ENCODE measurements at places on chromosomes 11 and 22.

GRCh38 chr11:61120099-61120705 is 17.9 kb downstream of the CD5 start:
- no peak for DNase-seq

DNA sequence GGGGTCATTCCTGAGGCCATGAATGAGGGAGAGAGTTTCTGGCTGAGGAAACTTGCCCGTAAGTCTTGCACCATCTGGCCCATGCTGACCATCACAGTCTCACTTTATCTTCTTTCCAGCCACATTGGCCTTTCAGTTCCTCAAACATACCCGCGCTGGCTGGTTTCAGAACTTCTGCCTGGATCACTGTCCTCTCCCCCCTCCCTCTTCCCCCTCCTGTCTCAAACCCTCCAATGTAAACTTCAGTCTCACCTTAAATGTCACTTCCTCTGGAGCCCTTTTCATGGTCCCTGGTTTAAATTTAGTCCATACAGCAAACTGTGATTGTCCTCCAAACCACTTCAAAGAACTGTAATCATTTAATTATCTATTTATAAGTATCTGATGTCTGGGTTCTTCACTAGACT is 3.7 kb upstream of the TMEM109 start:
- peak; percentile 26 for DNase-seq

GRCh38 chr11:1460396-1460985 is 26.1 kb downstream of the MOB2 start:
- DNase-seq = no peak

GRCh38 chr11:44781655-44782054 is 54.9 kb downstream of the TSPAN18 start:
- no peak for DNase-seq

- DNase-seq = no peak
Observed at GRCh38 chr11:78548911-78549590, 25.6 kb downstream of the NARS2 start.

DNA sequence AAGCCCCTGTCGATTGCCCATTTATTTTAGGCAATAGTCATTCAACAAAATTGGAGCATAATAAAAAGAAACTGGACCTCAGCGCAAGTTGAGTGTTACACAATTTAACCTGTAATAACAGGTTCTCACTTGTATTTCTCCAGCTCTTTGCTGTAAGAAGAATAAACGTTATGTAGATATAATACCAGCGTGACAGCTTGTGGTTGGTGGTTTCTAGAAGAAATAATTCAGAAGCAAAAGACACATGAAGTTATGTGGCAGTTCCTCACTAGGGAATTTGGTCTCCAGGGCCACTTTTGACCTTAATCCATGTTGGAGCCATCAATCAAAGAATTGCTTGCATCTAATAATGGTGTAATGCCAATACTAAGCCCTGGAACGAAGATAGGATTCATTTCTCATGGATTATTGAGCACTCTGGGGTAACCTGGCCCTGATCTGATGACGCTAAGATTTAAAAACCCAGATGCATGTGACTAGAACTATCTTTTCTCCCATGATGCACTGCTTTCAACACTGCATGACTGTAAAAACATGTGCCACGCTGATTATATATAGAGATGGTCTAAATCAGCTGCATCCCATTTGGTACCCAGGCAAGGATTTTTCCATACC is 129.7 kb upstream of the LDLRAD3 start:
- DNase-seq = no peak

- no peak for DNase-seq
Observed at GRCh38 chr22:35733791-35734516, 16.3 kb downstream of the APOL5 start.

- no peak for DNase-seq
Observed at GRCh38 chr11:108609682-108610081, 16.1 kb upstream of the EXPH5 start.

DNA sequence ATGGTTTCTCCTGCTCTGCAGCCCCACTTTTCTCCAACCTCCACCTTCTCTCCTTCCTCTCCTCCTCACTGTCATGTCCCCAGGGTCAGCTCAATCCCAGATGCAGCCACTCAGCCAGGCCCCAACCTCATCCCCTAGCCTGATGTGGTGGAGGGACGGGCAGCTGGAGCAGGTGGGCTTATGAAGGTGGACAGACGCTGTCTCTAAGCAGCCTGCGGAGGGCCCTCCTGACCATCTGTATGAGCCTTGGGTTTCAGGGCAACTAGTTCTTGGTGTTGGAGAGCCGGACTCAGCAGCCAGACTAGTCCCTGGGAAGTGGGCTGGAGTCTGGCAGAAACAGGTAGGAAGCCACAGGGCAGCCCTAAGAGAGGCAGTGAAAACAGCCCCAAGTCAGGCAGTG is 18.1 kb downstream of the CRYBB2 start:
- DNase-seq = no peak

GRCh38 chr11:108241330-108242037 is 18.6 kb downstream of the ATM start:
- no peak for DNase-seq

- DNase-seq = no peak
Observed at GRCh38 chr11:45094958-45095690, 51.3 kb upstream of the PRDM11 start.

DNA sequence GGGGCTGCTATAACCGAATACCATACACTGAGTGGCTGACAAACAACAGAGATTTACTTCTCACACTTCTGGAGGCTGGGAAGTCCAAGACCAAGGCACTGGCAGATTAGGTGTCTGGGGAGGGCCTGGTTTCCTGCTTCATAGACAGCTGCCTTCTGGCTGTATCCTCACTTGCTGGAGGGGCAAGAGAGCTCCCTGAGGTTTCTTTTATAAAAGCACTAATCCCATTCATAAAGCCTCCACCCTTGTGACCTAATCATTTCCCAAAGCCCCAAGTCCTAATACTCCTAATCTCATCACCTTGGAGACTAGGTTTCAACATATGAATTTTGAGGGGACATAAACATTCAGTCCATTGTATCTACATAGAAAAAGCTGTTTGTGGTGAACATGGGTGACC is 131.8 kb downstream of the KIRREL3 start:
- DNase-seq = no peak

DNA sequence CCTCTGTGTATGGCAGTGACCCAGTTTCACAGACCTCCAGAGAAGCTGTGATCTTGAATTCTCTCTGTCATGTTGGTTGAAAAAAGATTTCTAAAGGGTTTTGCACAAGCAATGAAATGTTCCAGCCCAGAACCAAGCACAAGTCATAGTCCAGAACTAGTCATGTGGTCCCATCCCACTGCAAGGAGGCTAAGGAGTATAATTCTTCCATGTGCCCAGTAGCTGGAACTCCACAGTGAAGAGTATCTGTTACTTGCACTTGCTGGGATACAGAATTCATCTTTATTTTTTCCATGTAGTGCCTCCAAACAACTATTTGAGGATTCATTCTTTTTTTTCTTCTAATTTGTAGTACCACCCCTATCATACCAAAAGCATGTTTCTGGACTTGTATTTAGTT is 9.9 kb upstream of the MMP8 start:
- DNase-seq = no peak

DNA sequence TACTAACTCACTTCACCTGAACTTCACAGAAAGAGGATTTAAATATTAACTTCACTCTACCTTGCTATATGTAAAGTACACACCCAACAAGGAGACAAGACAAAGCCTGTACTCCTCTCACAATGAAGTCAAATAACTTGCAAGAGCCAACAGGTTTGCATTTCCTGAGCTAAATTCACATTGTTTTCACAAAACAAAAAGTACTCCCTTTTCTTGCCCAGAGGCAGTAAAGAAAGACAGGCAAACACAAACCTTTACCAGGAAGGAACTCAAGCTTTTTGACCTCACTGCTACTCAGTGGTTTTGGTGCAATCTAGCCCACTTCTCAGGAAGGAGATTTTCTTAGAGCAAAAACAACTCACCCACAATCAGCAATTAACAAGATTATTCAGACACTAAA is 15.7 kb downstream of the USP28 start:
- no peak for DNase-seq

DNA sequence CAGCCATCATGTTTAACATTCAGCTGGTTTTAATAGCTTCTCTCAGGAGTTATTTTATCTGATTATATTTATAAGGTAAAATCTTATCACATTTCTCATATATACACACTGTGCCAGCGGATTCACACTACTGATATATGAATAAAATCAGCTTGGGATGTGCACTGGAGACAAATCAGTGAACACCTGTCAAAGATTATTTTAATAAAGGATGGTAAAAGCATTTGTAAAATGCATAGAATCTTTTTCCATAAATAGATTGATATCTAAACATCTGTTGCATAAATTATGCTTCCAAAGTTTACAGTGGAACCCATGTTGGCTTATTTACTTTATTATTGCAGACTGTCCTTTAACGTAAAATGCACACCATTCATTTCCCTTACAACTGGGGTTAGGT is 1125.8 kb upstream of the CNTN5 start:
- no peak for DNase-seq
